ENCODE measurements at places on chromosomes 3 and 15. TPM values are rescaled to one million over a fixed set of nuclear protein-coding genes. Genes with fewer than 3 reads are reported as not detected.

GRCh38 chr3:71131375-71132314, 451.9 kb downstream of the FOXP1 start:
- peaks cover 69% of the 10 kb centered on the region for H3K4me1 ChIP-seq
- peak overlapping the region; percentile 94 for H3K27ac ChIP-seq
- no peak for DNase-seq
- H3K4me3 ChIP-seq = peak overlapping the region; percentile 96
- H3K36me3 ChIP-seq = peaks cover 18% of the 10 kb centered on the region

DNA sequence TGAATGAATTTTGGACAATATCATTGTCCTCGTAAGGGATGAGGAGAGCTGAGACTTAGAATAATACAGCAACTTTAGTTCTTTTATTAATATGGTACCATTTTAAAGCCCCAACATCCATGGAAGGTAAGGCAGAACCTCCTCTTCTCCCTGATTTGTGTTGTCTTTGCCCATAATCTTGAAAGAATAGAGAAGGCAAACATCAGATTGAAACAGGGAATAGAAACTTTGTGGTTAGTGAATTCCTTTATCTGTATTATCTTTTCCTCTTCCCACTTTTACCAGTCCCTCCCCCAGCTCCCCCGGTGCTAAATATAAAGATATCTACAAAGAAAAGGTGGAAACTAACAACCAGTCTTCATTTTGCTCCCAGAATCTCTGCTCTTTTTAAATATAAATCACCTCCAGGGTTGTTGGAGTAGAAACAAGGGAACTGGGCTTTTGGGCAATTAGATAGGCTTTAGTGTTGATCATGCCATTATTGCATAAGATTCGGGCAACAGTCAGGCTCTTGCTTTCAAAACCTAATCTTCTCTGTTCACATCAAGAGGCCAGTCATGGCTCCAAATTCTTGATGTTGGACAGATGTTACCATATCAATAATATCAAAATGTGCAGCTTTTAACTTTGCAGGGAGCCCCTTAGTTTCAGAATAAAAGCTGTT, 32.5 kb downstream of the ITPR1 start:
- DNase-seq = no peak
- peaks cover 10% of the 10 kb centered on the region for H3K4me1 ChIP-seq
- no peak overlapping the region for H3K4me3 ChIP-seq
- no peaks in the 10 kb centered on the region for H3K27me3 ChIP-seq
- H3K27ac ChIP-seq = no peak overlapping the region

- no peak overlapping the region for H3K27ac ChIP-seq
- no peak for DNase-seq
- H3K36me3 ChIP-seq = no peaks in the 10 kb centered on the region
- no peaks in the 10 kb centered on the region for H3K4me1 ChIP-seq
- no peaks in the 10 kb centered on the region for H3K27me3 ChIP-seq
- no peak overlapping the region for H3K4me3 ChIP-seq
Measured at GRCh38 chr15:87973501-87974215, 282.9 kb downstream of the NTRK3 start.

GRCh38 chr3:48655606-48656005, 7.1 kb downstream of the CELSR3 start:
- H3K27me3 ChIP-seq = no peaks in the 10 kb centered on the region
- H3K36me3 ChIP-seq = no peaks in the 10 kb centered on the region
- H3K4me1 ChIP-seq = peaks cover 24% of the 10 kb centered on the region

- DNase-seq = no peak
- H3K36me3 ChIP-seq = peaks cover 18% of the 10 kb centered on the region
- peaks cover 4% of the 10 kb centered on the region for H3K27me3 ChIP-seq
- H3K27ac ChIP-seq = no peak overlapping the region
- H3K4me1 ChIP-seq = peaks cover 8% of the 10 kb centered on the region
- no peak overlapping the region for H3K4me3 ChIP-seq
Measured at GRCh38 chr3:187849016-187849654, 103.9 kb upstream of the BCL6 start.

GRCh38 chr3:20104167-20104661, 64.0 kb downstream of the KAT2B start:
- DNase-seq = peak; percentile 66
- H3K27me3 ChIP-seq = no peaks in the 10 kb centered on the region
- peaks cover 78% of the 10 kb centered on the region for H3K4me1 ChIP-seq

GRCh38 chr15:67018441-67018840, 47.0 kb upstream of the SMAD3 start:
- H3K27me3 ChIP-seq = peaks cover 2% of the 10 kb centered on the region
- no peak for DNase-seq
- no peak overlapping the region for H3K4me3 ChIP-seq
- H3K36me3 ChIP-seq = no peaks in the 10 kb centered on the region
- peaks cover 15% of the 10 kb centered on the region for H3K4me1 ChIP-seq

- peaks cover 51% of the 10 kb centered on the region for H3K4me1 ChIP-seq
- H3K4me3 ChIP-seq = no peak overlapping the region
- no peaks in the 10 kb centered on the region for H3K27me3 ChIP-seq
- DNase-seq = no peak
Measured at GRCh38 chr15:65765106-65765505, 27.0 kb downstream of the DENND4A start.

DNA sequence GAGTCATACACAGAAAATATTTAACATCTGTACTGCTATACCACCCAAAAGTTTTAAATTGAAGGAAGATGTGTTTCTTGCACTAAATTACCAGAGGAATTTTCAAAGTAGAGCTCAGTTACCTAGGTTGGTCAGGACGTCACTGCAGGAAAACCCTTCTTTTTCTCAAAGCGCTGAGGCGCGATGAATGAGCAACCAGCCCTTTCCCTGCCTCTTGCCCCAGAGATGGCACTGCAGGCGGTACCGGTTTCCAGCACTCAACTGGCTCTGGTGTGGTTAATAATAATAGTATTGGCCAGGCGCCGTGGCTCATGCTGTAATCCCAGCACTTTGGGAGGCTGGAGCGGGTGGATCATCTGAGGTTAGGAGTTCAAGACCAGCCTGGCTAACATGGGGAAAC, 49.3 kb downstream of the HES1 start:
- H3K27me3 ChIP-seq = no peaks in the 10 kb centered on the region
- no peak for DNase-seq
- H3K4me1 ChIP-seq = peaks cover 4% of the 10 kb centered on the region
- H3K36me3 ChIP-seq = no peaks in the 10 kb centered on the region

GRCh38 chr3:157914882-157915281, 191.3 kb downstream of the SHOX2 start:
- no peaks in the 10 kb centered on the region for H3K27me3 ChIP-seq
- no peaks in the 10 kb centered on the region for H3K4me1 ChIP-seq
- no peaks in the 10 kb centered on the region for H3K36me3 ChIP-seq
- H3K4me3 ChIP-seq = no peak overlapping the region
- no peak overlapping the region for H3K27ac ChIP-seq
- no peak for DNase-seq

DNA sequence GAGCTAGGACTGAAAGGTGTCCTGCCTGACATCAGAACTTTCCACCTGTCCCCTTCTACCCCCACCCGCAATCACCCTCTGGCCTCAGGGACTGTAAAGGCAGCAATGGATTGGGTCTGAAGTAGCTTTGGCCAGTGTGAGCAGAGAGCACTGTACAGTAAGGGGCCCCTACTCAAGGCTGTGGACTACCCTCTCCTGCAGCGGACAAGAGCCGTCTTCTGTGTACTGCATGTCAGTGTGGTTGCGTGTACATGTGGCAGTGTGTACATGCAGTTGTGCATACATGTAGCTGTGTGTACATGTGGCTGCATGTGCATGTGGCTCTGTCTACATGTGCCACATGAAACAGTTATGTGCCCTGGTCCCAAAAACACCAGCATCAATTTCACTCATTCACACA, 205.9 kb upstream of the LINGO1 start:
- H3K27me3 ChIP-seq = peaks cover 8% of the 10 kb centered on the region
- no peak overlapping the region for H3K4me3 ChIP-seq
- H3K4me1 ChIP-seq = no peaks in the 10 kb centered on the region
- DNase-seq = no peak

DNA sequence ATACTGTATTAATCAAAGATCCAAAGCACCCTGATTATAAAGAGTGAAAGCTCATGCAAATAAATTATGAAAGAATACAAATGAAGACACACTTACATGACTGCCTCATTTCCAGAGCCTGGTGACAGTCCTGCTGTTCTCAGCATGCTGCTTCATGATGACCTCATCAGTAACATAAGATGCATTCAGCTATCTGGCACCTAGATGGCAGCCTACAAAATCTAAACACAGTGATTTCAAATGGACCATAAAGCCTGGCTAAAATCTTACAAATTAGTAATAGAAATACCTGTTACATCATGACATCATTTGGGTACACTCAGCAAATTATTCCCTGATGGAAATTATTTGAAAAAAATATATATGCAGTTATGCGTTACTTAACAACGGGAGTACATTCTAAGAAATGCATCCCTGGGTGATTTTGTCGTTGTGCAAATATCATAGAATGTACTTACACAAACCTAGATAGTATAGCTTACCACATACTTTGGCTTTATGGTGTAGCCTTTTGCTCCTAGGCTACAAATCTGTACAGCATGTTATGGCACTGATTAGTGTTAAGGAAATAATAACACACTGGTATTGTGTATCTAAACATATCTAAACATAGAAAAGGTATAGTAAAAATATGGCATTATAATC, 207.2 kb downstream of the EPHA3 start:
- no peak for DNase-seq
- no peak overlapping the region for H3K4me3 ChIP-seq
- H3K27ac ChIP-seq = no peak overlapping the region
- H3K27me3 ChIP-seq = no peaks in the 10 kb centered on the region

GRCh38 chr15:100863075-100863795, 16.4 kb upstream of the ALDH1A3 start:
- H3K36me3 ChIP-seq = no peaks in the 10 kb centered on the region
- no peak overlapping the region for H3K27ac ChIP-seq
- H3K4me3 ChIP-seq = no peak overlapping the region

- H3K27me3 ChIP-seq = no peaks in the 10 kb centered on the region
- DNase-seq = peak; percentile 41
- H3K27ac ChIP-seq = no peak overlapping the region
- no peak overlapping the region for H3K4me3 ChIP-seq
Measured at GRCh38 chr15:23642413-23643044, 5.1 kb downstream of the MAGEL2 start.

DNA sequence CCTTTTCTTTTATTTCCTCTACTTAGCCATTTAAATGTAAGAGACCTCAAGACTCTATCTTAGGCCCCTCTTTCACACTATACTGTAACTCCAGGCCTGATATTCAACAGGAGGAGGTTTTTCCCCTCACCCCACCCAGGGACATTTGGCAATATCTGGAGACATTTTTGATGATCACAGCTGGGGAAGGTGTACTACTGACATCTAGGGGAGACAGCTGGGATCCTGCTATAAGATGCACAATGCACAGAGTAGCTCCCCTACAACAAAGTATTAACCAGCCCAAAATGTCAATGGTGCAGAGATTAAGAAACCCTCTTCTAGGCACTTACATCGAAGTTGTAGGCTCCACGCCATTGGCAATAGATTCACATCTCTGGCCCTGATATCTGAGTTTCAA, 517.5 kb upstream of the UBE2E2 start:
- no peaks in the 10 kb centered on the region for H3K36me3 ChIP-seq
- no peak overlapping the region for H3K4me3 ChIP-seq
- H3K27ac ChIP-seq = no peak overlapping the region
- DNase-seq = no peak
- H3K4me1 ChIP-seq = no peaks in the 10 kb centered on the region
- no peaks in the 10 kb centered on the region for H3K27me3 ChIP-seq

- H3K4me1 ChIP-seq = peaks cover 17% of the 10 kb centered on the region
- H3K4me3 ChIP-seq = no peak overlapping the region
- no peaks in the 10 kb centered on the region for H3K36me3 ChIP-seq
- no peak overlapping the region for H3K27ac ChIP-seq
Measured at GRCh38 chr15:56361987-56362386, 3.2 kb upstream of the TEX9 start.

DNA sequence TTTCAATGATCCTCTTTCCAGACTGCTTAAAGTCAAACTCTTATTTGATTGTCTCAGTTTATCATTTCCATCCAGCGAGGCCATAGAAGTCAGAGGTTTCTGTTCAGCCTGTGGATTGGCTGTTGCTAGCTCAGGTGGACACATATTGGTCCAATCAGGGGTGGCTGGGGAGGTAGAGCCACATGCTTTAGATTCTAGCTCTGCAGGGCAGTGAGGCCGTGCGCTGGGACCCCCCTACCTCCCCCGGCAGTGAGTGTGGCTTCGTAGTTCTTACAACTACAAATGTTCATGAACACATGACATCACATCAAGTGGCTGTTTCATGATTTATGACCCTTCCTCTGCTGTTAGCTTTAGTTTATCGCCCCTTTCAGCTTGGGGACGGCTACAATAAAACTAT, 18.0 kb downstream of the APOD start:
- peaks cover 7% of the 10 kb centered on the region for H3K27me3 ChIP-seq
- H3K4me1 ChIP-seq = peaks cover 17% of the 10 kb centered on the region
- no peak overlapping the region for H3K4me3 ChIP-seq

DNA sequence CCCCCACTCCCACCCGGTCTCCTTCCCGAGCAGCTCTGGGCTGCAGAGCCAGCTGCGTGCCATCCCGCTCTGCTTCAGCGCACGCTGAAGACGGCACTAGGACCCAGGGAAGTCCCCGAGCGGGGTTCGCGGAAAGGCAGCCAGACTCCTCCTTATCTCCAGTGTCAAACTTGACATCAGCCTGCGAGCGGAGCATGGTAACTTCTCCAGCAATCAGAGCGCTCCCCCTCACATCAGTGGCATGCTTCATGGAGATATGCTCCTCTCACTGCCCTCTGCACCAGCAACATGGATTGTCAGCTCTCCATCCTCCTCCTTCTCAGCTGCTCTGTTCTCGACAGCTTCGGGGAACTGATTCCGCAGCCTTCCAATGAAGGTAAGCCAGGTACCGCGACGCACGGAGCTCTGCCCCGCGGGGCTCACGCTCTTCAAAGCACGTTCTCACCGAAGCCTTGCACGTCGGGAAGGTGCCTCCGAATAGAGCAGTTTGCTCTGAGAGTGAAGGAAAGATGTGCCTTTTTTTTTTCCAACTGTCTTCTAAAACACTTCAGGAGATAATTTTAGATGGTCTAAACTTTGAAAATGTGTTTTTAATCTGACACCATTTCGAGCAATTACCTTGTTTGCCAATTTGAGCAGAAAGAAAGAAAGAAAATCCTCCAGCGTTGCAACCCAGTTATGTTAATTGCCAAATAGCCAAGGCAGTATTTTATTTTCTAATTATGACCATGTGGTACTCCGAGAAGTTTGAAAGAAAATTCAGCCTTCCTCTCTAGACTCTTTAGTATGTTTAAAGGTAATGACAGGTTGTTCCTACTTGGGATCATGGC, at the start of gene EPHA3:
Gene EPHA3 (plus strand): TSS at position 161 of the 830 bp plus-strand sequence. CDS start 128 bp downstream, at position 289.
- peaks cover 13% of the 10 kb centered on the region for H3K4me1 ChIP-seq
- H3K27me3 ChIP-seq = peaks cover 23% of the 10 kb centered on the region
- DNase-seq = peak; percentile 55
- no peak within 1 kb of the TSS for H3K27ac ChIP-seq
- no peaks in the 10 kb centered on the region for H3K36me3 ChIP-seq

GRCh38 chr3:128366136-128366535, 100.6 kb downstream of the DNAJB8 start:
- no peak for DNase-seq
- no peaks in the 10 kb centered on the region for H3K36me3 ChIP-seq
- no peak overlapping the region for H3K4me3 ChIP-seq
- no peak overlapping the region for H3K27ac ChIP-seq
- H3K27me3 ChIP-seq = no peaks in the 10 kb centered on the region

ADGRG7 gene
- total RNA-seq = not detected

CASR gene
- total RNA-seq = not detected

CLDN11 gene
- total RNA-seq = not detected

SPRED1 gene
- total RNA-seq = 0.15 TPM

BNC1 gene
- not detected for total RNA-seq

COLQ gene
- 4.3 TPM for total RNA-seq

PRSS50 gene
- not detected for total RNA-seq

EAF2 gene
- 9.4 TPM for total RNA-seq

WDR49 gene
- 0.47 TPM for total RNA-seq

LHFPL4 gene
- not detected for total RNA-seq

C3orf70 gene
- not detected for total RNA-seq

RPL32 gene
- total RNA-seq = 2,760 TPM

TRIM71 gene
- total RNA-seq = not detected

POLQ gene
- total RNA-seq = 29.0 TPM

All from activated CD4-positive, alpha-beta T cell treated with anti-CD3 and anti-CD28 coated beads, Interleukin-2, amount 10 ng/mL, durations not matched to agents 7 days and 5 days (primary cell).